ENCODE measurements at places on chromosomes 5 and 9. TPM values are rescaled to one million over a fixed set of nuclear protein-coding genes. Genes with fewer than 3 reads are reported as not detected.

DNA sequence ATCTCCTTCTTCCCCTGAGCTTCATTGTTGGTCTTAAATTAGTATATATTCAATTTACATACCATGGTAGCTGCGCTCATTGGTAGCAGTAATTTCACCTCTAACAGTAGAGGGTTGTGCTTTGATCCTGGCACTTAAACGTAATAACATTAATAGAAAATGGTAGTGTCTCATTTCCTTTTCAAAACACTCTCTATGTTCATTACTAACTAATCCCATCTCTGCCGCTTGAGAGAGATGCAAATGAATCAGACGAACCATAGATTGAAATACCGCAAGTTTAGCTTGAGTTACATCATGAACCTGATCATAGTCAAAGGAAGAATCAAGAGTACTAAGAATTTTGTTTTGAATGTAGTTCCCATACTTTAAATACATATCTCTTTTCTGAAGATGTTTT is 2.2 kb downstream of the THBS4 start:
- no peak for DNase-seq

The WWC1 gene
- 15.9 TPM for total RNA-seq

- no peak for DNase-seq
Measured at GRCh38 chr5:54533541-54534190, 16.1 kb downstream of the SNX18 start.

The UBE2R2 gene
- 15.1 TPM for total RNA-seq

- no peak for DNase-seq
Measured at GRCh38 chr5:108924457-108924961, 176.8 kb downstream of the FER start.

The MYOZ3 gene
- total RNA-seq: 0.03 TPM

DNA sequence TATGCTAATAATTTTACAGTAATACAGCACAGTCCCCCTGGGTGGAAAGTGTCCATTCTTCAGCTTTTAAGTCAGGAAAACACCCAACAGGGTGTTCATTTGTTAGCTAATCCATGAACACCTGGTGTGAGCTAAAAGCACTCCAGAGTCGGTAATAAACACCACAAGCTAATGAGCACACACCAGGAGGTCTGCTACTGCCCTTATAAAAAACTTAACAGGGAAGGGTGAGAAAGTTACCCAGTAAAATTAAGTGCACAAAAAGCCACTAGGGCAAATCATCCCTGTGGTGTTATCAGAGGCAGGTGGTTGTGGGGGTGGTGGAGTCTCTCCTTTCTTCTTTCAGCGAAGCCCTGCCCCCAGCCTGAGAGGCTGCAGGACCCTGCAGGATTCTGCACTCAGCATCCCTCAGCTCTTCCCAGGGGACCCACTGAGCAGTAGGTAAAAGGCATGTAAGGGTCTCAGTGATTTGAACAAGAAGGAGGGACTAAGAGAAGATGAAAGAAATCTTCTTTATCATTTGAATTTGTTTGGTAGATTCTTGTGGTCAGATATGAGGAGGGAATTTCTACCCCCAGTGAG is 14.4 kb downstream of the GDNF start:
- DNase-seq: no peak

DNA sequence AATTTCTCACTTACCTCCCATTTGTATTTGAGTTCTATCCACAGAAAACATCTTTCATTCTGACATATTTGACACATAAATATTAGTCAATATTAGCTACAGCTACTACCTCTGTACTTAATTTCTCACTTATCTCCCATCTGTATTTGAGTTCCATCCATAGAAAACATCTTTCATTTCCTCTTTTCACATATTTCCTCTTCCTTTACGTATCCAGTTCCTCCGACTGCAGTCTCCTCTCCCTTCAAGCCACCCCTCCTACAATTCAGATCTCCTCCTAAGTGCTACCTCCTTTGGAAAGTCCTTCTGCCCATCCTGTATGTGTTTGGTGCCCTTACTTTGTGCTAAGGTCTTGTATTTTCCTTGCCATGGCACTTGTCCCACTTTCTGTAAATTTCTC is 1.6 kb downstream of the SREK1IP1 start:
- DNase-seq: no peak

GRCh38 chr5:114237766-114238165 is 124.1 kb upstream of the KCNN2 start:
- DNase-seq: no peak

DNA sequence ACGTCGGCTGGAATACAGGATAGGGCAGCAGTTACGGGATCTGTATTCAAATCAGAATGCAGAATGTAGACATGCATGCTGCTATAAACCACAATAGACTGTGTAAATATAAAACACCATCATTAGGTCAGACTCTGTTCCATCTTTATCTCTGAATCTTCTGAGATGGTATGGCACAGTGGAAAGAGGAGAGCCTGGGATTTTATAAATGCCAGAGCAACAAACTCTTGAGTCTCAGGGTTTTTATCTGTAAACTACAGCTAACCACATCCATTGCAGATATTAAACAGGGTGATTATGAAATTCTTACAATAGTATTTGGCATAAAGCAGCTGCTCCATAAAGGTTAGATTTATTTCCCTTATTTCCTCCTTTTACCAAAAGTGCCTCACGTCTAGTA is 108.7 kb downstream of the ZDHHC21 start:
- no peak for DNase-seq

- DNase-seq: no peak
Measured at GRCh38 chr5:125833398-125833797, 589.8 kb upstream of the GRAMD2B start.

Measured in MG63 (cell line).